ENCODE measurements at places on chromosomes 11 and 22. TPM values are rescaled to one million over a fixed set of nuclear protein-coding genes. Genes with fewer than 3 reads are reported as not detected.

DNA sequence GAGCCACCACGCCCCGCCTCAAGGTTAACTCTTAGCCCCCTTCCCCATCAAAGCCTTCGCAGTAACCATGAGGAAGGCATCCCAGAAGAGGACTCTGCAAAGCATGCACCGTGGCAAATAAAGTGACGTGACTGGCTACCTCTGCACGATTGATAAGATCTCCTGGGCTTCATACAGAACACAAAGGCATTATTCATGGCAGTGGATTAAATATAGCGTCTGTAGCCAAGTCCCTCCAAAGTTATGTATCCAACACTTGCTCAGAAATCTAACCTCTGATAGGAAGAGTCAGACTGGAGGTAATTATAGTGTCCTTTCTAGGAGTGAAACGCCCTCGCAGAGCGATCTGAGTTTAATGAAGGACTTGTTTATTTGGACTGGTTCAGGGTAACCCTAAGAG is 22.4 kb downstream of the CPT1A start:
- DNase-seq: no peak

GRCh38 chr11:45756384-45757010 is 48.5 kb upstream of the SLC35C1 start:
- DNase-seq: no peak

GRCh38 chr11:69327741-69328191 is 33.8 kb downstream of the MYEOV start:
- DNase-seq: no peak

DNA sequence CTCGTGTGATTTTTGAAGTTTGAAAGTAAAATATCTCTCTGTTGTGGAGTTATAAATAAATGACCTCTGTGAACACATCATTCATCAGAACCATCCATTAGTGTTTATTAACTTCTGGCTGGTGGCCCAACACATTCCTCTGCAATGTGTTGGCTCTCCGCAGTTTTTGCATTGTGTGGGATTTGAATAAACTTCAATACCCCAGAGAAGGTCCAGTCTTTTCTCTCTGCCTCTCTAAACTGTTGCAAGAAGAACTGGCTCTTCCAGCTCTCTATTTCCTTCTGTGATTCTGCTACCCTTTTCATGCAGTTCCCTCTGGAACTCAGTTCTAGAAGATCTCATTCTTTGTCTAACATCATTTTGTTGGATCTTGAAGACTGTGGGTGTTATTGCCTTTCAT is 125.0 kb upstream of the ARHGAP42 start:
- no peak for DNase-seq

DNA sequence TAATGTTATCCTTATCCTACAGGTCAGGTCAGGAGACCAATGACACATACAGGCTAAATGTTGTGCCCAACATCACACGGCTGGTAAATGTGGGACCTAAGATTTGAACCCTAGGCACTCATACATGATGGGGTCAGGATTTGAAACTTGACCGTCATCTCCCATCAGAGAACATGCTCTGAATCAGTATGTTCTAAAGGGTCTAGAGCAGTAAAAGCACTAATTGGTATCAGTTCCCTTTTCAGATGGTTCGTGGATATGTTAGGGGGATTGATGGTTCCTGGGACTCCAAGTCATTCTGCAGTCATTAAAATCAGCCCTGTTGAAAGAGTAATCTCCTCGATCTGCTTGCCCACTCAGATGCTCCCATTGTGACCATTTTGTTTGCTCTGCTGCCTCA is 65.5 kb downstream of the BMAL1 start:
- no peak for DNase-seq

C1QTNF4 gene
- not detected for polyA plus RNA-seq

MTCH2 gene
- polyA plus RNA-seq: 192 TPM

DNA sequence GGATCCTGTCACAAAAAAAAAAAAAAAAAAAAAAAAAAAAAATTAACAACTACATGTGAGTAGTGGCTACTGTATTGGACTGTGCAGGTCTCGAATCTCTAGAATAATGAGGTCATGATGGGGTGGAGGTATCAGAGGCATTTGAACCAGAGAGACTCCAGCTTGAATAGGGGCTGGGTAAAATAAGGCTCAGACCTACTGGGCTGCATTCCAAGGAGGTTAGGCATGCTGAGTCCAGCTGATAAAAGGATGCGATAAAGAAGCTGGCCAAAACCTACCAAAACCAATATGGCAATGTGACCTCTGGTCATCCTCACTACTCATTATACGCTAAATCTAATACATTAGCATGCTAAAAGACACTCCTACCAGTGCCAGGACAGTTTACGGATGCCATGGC is 5.9 kb upstream of the PACSIN3 start:
- DNase-seq: no peak

- no peak for DNase-seq
Measured at GRCh38 chr11:112605093-112605666, 344.5 kb upstream of the PLET1 start.

DNA sequence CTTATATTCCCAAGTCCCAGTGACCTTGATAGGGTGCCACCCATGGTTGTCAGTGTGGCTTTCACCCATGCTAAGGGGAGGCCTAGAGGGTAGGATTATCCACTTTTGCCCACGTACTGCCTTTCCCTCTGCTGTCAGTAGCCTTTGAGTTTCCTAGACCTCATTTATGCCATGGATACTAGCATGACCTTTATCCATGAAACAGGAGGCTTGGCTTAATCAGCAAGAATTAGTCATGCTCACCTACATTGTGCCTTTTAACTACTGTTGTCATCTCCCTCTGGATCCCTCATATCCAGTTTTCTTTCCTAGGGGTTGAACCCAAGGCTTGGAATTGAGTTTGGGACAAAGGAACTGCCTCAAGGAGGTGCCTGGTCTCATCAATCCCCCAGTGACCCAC is 716.7 kb downstream of the NTM start:
- no peak for DNase-seq

ENDOD1 gene
- 8.6 TPM for polyA plus RNA-seq

DNA sequence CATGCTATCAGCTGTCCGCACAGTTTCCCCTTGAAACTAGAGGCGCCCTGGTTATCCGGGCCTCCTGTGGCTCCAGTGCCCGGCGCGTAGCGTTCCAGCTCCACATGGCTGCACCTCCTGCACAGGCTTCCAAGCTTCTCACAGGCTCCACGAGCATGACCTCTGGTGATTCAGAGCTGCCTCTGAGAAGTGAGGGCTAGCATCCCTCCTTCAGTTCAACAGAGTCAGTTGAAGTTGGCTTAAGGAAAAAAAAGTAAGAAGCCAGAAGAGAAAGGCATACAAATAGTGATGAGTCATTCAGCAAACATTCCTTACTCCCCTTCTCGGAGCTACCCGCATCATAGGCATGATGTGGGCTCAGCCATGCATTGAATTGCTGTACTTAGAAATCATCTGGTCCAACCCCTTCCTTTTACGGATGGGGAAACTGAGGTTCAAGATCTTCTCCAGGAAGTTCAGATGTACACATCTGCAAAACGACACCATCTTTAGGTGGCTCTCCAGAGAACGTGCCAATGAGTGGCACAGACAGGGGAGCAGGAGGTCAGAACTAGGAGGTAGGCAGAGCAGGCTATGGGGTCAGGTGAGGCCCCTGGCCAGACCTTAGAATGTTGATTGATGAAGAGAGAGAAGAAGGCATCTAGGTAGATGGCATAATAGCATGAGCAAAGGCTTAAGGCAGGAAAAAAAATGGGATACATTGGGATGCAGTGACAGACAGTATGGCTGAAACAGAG is 216.3 kb upstream of the TBCEL start:
- DNase-seq: peak; percentile 71

DNA sequence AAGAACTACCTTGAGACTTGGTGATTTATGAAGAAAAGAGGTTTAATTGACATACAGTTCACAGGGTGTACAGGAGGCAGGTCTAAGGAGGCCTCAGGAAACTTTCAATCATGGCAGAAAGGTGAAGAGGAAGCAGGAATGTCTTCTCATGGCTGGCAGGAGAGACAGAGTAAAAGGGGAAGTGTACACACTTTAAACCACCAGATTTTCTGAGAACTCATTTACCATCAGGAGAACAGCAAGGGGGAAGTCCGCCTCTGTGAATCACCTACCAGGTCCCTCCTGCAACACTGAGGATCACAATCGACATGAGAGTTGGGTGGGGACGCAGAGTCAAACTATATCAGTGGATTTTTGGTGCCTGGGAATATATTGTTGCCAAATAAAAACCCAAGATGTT is 40.3 kb upstream of the OR5D13 start:
- no peak for DNase-seq

IGSF22 gene
- not detected for polyA plus RNA-seq

DNA sequence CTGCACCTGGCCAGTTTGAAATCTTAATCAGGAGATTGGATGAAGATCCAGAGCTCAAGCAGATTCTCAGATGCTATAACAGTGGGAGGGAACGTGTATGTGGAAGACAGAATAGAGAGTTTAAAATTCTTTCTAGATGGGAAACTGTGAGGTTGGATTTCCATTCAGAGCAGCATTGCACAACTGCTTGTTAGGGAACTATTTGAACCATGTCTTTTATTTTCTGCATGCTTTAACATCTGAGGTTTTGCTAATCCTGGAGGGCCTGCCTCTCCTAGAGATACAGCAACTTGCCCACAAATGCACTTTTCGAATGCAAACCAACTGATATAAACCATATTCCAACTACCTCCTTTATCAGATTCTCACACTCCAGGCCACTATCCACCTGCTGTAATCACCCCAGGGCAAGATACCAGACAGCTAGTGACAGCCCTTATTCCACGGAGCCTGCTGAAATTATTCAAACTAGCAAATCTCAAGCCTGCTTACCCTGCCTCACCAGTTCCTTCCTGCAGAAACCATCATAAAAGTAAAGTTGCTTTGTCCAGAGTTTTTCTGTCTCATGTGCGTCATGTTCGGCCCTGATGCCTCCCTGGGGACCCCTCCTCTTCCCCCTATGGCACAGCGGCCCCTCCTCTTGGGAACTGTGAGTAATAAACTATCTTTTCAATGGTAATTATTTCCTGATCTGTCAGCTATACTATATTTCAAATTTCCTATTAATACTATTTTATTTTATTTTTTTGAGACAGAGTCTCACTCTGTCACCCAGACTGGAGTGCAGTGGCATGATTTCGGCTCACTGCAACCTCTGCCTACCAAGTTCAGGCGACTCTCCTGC is 18.4 kb upstream of the SEC14L4 start:
- DNase-seq: no peak

All from A549 (cell line).